ENCODE measurements at places on chromosomes 11 and 22.

GRCh38 chr11:47532597-47533213 lies 20.2 kb downstream of the CELF1 start:
- DNase-seq: no peak

- peak; percentile 85 for DNase-seq
Observed at GRCh38 chr22:46054091-46055073, 77.4 kb upstream of the WNT7B start.

- DNase-seq: no peak
Observed at GRCh38 chr11:111107501-111107900, 138.0 kb upstream of the POU2AF2 start.

DNA sequence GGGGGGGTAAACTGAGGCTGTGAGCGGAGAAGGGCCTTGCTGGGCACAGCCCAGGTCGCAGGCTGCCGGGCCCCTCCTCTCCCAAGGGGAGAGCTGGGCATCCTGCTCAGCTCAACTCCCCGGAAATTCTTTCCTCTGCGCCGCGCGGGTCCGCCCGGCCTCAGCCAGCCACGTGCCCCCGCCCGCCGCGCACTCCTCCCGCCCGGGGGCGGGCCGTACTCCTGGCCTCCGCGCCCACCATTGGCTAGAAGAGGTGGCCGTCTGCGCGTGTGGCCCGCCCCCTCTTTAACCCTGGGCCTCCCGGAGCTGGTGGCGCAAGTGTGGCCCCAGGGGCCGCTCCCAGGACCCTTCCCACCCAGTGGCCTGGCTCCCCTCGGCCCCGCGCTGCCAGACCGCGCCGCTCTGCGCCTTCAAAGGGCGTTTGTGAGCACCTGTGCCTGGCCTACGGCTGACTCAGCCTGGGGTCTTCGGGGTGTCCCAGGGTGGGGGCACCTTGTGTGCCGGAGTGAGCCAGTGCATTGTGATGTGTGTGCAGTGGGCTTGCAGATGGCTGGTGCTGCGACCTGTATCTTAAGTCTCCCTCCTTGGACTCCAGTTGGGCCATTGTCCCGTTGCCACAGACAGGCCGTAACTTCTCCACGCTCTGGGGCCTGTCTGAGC lies 2.0 kb downstream of the MRGPRF start:
- peak; percentile 70 for DNase-seq

- DNase-seq: no peak
Observed at GRCh38 chr22:22926370-22927195, 39.0 kb downstream of the IGLL5 start.

DNA sequence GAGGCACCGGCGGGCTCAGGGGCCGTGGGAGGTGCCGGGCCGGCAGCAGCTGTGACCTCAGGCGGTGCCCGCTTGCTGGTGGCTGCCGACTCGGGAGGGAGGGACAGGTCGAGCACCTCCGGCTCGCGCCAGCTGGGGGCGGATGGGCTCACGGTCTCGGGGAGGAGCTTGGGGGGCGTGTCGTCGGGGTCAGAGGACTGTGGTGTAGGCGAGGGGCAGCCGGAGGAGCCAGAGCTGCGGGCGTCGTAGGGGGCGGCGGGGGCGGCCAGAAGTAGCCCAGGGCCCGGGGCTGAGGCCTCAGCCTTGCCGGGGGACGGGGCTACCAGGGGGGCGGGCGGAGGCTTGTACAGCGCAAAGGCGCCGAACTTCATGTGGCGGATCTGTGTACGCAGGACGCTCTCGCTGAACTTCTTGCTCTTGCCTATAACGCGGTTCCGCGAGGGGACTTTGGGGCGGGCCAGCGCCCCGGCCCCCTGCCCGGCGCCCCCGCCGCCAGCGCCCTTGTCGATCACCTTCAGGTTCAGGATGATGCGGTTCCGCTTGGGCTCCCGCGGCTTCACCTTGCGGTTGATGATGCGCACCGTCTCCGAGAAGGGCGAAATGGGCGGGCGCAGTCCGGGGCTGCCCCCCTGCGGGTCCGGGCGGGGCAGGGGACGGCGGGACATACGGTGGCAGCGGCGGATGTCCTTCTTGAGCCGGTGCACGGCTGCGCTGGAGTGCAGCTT lies 5.5 kb downstream of the CBX6 start:
- DNase-seq: no peak

GRCh38 chr11:103910721-103911120 lies 125.7 kb upstream of the DDI1 start:
- DNase-seq: no peak

DNA sequence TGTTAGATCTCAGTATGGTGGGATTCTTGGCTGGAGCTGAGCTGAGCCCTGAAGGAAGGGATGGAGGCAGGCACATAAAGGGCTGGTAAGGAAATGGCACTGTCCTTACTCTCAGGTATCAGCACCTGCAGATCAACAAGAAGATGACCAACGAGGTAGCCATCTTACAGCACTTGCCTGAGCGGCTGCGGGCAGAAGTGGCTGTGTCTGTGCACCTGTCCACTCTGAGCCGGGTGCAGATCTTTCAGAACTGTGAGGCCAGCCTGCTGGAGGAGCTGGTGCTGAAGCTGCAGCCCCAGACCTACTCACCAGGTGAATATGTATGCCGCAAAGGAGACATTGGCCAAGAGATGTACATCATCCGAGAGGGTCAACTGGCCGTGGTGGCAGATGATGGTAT lies 2.4 kb downstream of the CNGA4 start:
- DNase-seq: no peak

DNA sequence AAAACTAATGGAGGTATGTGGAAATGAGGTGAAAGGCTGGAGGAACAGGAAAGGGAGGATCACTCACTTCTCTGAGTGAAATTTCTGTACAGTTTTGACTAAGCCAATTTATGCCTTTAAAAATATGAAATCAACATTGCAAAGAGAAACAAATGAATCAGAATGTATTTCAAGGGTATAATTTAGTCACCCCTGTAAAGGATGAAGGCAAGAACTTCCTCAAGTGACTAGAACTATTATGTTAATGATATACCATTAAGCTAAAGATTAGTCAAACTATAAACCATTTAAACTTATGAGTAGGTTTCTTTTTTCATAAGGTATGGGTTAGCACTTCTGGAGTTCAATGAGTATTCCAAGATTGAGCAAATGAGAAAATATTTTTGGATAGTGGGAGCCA lies 184.5 kb upstream of the CHORDC1 start:
- no peak for DNase-seq

DNA sequence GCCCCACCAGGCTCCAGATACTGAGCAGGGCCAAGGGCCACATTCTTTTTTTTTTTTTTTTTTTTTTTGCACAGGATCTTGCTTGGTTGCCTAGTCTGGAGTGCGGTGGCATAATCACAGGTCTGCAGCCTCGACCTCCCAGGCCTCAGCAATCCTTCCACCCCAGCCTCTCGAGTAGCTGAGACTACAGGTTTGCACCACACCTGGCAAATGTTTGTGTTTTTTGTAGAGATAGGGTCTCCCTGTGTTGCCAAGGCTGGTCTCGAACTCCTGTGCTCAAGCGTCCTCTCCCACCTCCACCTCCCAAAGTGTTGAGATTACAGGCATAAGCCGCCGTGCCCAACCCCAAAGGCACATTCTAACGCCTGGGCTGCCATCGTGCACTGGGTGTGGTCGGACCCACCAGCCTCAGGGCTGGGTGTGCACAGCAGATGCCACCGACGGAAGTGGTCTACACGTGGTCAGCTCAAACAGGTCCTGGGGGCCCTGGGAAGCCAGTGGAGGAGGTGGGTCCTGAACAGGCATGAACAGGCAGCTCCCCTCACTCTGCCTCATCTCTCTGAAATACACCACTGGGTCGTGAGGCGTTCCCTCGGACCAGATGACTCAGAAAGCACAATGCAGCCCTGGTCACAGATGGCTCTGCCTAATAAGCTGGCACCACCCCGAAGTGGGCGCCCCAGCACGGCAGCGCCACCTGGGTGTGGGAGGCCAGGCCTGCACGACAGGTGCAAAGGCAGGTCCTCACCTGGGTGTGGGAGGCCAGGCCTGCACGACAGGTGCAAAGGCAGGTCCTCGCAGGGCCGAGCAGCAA lies 5.1 kb upstream of the B4GALNT4 start:
- DNase-seq: peak; percentile 67

DNA sequence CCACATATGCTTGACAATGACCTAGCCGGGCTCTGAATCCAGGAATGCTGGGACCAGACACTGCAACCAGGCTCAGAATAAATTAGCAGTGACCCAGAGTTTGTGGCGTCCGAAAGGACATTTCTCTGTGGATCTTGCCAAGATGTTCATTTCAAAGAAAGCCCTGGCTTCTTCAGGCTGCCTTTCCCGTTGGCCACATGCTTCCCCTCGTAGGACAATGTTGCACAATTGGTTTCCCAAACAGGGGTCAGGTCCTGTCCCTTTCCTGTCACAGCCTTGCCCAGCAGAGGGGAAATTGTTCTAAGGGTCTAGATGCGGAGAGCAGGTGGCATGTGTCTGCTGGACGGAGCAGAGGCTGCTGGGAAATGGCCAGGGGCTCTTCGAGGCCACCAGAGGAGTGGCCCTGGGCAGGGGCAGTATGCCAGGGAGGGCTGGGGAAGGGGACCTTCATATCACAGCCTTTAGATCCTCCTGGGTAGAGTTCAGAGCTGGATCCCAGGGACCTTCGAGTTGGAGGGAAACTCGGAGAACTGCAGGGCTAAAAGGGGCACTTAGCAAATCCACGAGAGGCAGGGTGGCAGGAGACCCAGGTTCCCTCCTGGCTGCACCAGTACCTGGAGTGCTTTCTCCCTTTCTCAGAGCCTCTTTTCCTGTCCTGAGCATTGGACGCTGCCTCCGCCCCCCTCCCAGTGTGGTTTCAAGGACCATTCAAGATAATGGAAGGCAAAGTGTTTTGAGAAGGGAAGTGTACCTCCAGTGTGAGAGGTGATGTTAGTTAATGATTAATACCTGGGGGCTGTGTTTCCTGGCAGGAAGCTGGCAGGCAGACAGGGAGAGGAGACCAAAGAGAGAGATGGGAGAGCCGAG lies 42.3 kb downstream of the C11orf96 start:
- DNase-seq: no peak

DNA sequence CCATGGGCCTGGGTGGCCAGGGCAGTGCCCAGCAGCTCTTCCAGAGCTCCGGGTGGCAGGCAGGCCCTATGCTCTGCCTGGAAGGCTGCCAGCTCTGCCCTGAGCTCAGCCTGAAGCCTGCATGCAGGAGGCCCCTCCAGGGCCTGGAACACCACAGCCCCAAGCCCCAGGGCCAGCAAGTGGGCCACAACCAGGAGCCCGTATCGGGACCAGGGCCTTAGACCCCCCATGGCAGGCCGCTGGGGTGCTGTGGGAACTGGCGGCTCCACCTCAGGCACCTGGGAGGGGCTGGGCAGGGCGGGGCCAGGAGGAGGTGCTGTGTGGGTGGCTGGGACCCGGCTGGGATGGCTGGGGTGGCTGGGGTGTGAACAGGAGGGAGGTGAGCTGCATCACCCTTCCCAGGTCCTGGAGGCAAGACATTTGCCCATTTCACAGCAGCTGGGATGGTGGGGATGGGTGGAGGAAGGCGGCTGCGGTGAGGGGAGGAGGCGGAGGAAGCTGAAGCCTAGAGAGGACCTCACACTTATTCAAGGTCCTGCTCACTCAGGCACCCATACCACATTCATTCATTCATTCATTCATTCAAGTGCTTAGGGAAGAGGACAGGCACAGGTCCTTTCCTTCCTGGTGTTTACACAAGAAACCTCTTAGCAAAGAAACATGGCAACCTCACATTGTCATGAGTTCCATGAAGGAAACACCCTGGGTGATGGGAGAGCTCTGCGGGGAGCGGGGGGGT lies at the start of gene KCNK7:
KCNK7 (minus strand) TSS at position 258 of the 739 bp plus-strand sequence; CDS start at position 230, 28 bp downstream.
- no peak for DNase-seq

DNA sequence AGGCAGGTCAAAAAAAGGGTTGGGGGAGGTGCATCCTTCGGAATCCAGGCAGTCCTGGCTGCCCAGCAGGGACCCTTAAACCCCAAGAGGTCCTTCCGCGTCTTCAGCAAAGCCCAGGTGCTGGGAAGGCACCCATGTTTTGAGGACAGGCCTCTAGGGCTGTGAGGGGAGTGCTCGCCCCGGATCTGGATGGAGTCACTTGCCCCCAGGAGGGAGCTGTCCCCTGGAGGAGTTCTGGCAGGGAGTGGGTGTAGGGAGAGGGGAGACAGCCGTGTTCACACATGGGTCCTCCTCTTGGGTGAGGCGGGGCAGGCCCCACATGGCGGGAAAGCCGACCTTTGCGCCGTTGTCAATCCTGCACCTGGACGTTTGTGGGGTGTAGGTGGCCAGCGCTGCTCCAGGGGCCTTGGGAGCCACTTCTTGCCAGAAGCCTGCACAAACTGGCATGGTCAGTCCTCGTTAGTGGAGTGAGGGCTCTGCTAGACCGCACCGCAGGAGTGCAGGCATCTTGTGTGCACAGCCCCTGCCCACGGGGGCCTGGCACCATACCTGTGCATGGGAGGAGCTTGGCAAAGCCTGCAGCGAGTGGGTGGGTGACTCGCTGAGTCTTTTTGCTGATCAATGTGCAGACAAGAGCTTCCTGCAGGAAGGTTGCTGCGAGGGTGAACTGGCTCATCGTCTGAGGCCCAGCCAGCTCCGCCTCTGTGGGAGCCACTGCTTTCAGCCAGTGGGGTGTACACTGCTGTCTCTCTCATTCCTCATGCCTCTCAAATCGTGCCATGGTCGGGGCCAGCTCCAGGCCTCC lies 16.0 kb downstream of the PPIL2 start:
- no peak for DNase-seq

- DNase-seq: no peak
Observed at GRCh38 chr11:95419915-95420314, 188.9 kb upstream of the SESN3 start.

- no peak for DNase-seq
Observed at GRCh38 chr22:39905687-39906086, 4.8 kb downstream of the GRAP2 start.

DNA sequence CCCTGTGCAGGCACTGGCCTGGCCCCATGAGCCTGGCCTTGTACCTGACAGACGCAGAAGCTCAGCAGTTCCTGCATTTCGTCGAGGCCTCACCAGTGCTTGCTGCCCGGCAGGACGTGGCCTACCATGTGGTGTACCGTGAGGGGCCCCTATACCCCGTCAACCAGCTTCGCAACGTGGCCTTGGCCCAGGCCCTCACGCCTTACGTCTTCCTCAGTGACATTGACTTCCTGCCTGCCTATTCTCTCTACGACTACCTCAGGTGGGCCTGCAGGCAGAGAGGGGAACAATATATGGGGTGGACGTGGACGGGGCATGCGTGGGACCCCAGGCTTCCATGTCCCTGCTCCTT lies 4.9 kb downstream of the LARGE2 start:
- DNase-seq: no peak

GRCh38 chr11:68032003-68032402 lies 1.5 kb downstream of the NDUFS8 start:
- DNase-seq: no peak

GRCh38 chr22:35981900-35982299 lies 46.7 kb downstream of the RBFOX2 start:
- DNase-seq: no peak

GRCh38 chr22:50316114-50317065 lies 8.9 kb upstream of the PLXNB2 start:
- no peak for DNase-seq

All from D341Med (cell line).